Vagina (tissue), 2 donors: ENCODE measurements at places on chromosomes 1 and 21. TPM values are rescaled to one million over a fixed set of nuclear protein-coding genes. Genes with fewer than 3 reads are reported as not detected.

The RNU1-1 gene
- 19,908 TPM for total RNA-seq

The SNX7 gene
- total RNA-seq = 21.4 TPM

The RASSF5 gene
- total RNA-seq = 28.5 TPM

DNA sequence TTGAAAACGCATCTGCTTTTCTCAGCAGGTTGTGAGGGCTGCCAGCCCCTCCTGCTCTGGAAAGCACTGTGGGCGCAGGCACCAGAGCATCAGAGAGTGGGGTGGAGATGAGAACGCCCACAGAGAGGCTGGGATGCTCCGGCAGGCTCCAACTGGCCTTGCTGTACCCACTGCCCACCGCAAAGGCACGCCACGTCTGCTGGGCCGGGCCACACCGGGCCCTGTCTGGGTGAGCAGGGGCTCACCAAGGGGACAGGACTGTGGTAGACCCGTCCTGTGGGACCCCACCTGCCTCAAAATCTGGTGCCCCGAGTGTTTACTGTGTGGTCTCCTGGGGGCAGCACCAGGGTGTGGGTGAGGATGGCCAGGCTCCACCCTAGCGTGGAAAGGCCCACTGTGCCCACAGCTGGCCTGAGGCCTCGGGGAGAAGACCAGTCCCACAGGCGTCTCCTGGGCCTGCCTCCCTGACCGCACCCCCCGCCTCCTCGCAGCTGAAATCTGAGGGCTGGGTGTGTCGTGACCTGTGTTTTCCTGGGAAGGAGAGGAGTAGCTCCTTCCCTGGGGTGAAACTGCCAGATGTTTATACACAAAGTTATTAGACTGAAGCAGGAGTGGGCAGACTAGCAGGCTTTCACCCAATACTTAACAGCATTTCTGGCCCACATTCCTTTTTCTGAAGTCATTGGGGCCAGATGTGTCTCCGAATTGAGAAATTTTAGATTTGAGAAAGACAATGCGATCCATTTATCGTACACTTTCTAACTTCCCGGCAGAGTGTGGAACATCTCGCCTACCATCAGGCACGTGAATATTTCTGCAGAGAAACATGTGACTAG is 53.8 kb downstream of the STUM start:
- no peaks in the 10 kb centered on the region for H3K36me3 ChIP-seq
- peak overlapping the region; percentile 19 for H3K4me3 ChIP-seq

- H3K27ac ChIP-seq = no peak overlapping the region
- H3K4me1 ChIP-seq = peaks cover 17% of the 10 kb centered on the region
- no peaks in the 10 kb centered on the region for H3K27me3 ChIP-seq
- no peak for DNase-seq
- peaks cover 59% of the 10 kb centered on the region for H3K36me3 ChIP-seq
These were observed 4.8 kb downstream of the SNIP1 start for GRCh38 chr1:37549341-37549740.

DNA sequence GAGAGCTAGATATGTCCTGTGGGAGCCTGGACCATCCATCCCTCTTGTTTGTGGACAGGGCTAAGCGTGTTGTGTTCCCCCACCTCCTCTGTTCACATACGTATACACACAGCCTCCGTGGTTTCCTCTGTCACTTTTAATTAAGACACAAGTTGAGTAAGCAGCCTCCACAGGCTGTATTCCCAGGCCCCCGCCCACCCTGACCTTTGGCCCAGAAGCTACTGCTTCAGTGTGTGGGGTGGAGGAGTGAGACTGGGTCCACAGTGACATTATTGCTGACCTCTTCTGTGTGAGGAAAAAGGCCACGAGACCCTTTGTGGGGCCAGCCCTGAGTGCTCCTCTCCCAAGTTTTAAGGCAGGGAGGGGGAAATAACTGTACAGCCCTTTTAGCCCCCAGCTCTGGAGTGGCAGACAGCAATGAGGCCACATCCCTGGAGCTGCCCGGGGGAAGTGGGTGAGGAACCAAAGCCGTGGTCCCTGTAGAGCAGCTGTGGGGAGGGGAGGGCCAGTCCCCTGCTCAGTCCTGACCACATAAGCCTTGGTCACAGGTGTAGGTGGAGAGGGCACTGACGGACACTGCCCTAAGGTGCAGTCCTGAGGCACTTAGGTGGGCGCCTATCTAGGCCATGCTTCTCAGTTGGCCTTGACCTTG is 4.4 kb downstream of the ELOVL1 start:
- H3K4me3 ChIP-seq = no peak overlapping the region
- H3K27ac ChIP-seq = no peak overlapping the region
- H3K4me1 ChIP-seq = peaks cover 25% of the 10 kb centered on the region
- no peaks in the 10 kb centered on the region for H3K27me3 ChIP-seq
- H3K36me3 ChIP-seq = peaks cover 38% of the 10 kb centered on the region

GRCh38 chr1:221085701-221086375 is 206.6 kb downstream of the HLX start:
- no peak for DNase-seq
- no peaks in the 10 kb centered on the region for H3K27me3 ChIP-seq
- no peak overlapping the region for H3K27ac ChIP-seq
- peaks cover 10% of the 10 kb centered on the region for H3K4me1 ChIP-seq

DNA sequence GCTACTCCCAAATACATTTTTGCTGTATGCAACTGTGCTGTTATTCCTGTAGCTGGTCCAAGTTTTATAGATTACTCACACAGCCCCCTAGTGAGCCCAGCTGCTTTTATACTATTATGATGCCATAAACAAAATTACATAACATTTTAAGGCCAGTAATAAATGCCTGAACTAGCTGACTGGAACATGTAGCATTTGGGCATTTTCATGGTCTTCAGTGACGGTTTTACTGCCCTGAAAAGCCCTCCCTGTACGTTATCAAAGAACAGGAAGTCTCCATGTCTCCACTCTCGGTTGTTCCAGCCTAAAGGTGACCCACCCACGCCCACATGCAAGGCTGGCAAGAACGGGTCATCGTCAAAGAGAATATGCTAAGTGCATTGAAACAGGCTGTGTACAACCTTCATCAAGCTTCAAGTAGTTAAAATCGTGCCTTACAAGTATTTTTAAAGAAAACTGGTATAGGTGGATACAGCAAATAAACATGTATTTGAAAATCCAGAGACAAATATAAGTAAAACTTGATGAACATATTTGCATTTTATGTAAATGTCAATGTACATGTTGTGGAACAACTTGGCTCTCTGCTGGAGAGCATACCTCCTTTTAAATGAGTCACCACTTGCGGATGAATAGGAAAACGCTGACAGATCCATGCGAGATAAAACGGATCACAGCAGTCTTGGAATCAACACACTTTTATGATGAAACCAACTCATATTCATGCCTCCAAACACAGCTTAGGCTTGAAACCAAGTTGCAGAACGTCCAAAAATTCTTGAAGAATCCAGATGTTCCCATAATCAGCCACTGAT is 520.5 kb downstream of the SMYD3 start:
- no peak overlapping the region for H3K27ac ChIP-seq
- H3K27me3 ChIP-seq = no peaks in the 10 kb centered on the region
- no peaks in the 10 kb centered on the region for H3K36me3 ChIP-seq
- peaks cover 15% of the 10 kb centered on the region for H3K4me1 ChIP-seq
